Mucosa of gallbladder (tissue), 1 donor: ENCODE measurements at places on chromosomes 16 and 17. TPM values are rescaled to one million over a fixed set of nuclear protein-coding genes. Genes with fewer than 3 reads are reported as not detected.

The PRDM7 gene
- total RNA-seq = not detected

The KCNH6 gene
- total RNA-seq = not detected

The CTRB2 gene
- total RNA-seq = 26.7 TPM

DNA sequence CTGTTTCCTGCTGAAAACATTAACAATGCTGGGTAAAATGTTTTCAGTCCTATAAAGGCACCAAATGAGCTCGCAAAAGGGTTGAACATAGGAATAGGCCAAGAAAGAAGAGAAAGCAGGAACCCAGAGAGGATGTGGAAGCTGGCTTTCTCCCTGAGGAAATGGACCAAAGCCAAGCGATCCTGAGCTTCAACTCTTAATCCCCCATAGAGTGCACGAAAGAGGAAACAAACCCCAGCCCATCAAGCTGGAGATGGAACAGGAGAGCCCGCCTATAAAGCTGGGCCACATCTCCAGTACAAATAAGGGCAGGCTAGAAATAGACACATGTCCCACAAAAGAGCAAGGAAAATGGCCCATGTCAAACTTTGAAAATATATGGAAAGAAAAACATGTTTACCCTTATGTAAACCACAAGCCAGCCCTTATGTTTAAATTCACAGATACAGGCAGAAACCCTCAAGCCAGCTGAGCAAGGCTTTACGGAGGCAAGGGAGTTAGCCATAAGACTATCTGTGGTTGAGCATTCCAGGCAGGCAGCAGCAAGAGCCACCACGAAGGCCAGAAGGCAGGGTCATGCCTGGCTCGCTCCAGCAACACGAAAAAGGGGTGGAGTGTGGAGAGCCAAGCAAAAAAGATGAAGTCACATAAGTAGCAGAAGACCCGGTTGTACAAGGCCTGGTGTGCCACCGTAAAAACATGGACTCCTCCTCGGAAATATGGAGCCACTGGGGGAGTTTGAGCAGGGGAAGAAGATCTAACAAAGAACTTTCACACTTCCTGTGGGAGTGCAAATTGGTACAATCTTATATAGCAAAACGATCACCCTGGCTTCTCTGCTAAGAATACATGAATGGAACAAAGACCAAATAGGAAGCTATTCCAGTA lies 27.8 kb downstream of the COPRS start:
- no peak for DNase-seq

DNA sequence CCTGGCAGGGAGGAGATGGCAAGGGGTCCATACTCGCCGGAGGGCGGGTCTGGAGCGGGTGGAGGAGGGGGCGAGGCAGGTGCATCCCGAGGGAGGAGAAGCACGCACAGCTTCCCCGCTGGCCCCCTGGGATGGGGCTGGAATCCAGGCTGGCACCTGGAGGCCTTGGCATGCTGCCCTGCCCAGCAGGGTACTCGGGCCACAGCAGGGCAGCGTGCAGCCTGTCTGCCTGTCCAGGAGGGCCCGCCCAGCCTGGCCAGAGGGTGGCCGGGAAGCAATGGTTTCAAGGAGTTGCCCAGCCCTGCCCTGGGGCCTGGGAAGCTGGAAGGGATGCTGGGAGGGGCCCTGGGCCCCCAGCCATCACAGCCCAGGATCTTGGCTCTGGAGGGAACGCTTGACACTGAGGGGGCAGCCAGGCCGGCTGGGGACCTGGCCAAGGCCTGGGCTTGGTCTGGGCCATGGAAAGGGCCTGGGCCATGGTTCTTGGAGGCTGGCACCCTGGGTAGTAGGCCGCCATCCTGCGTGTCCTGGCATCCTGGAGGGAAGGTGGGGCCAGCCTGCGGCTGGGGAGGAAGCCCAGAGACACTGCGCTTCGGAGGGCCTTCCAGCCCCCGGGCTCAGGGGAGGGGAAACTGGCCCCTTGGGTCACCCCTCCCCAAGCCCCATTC lies 1.1 kb downstream of the GLIS2 start:
- DNase-seq = no peak

- no peak for DNase-seq
Observed at GRCh38 chr17:37273409-37274051, 102.3 kb upstream of the C17orf78 start.

DNA sequence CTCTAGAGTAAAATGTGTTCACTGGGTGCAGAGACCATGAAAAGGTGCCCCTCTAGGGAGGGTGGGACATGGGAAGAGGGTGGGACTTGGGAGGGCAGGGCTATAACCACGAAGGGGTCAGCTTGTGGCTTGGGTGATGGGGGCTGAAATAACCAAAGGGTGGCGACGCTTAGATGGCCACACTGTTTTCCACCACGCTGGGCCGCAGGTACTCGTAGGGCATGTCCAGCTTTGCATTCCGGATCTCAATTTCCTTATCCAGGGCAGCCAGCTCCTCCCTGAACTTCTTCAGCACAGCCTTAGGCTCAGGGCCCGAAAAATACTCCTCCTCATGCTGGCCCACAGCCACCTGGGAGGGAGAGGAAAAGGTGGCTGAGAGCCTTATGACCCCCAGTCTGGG lies 10.0 kb downstream of the ALOX15 start:
- no peak for DNase-seq

DNA sequence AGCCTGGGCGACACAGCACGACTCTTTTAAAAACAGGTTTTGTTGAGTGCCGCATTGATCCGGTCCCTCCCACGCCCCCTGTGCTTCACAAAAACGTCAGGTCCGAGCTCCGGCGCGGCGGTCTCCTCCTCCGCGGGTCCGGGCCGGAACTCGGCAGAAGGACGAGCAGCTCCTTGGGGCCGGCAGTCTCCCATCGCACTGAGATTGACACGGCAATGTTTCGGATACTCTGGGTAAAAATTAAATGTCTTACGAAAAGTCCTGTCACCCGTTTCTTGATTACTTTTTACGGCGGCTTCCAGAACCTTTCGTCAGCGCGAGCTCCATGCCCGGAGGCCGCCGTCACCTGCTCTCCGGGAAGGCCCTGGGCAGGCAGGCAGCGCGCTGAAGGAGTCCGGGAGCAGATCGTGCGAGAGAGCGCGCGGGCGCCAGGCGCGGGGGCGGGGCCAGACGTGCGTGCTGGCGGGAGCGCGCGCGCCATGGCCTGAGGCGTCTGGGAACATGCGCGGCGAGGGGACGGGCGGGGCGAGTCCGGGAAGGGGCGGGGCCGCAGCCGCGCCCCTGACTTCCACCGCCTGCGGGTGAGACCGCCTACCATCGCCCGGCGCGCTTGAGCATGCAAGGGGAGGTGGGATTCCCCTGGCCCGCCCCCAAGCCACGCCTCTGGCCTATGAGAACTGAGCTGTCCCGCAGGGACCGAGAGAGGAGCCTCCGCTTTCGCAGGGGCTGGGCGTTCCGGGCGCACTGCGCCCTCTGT lies 11.7 kb upstream of the SRL start:
- peak; percentile 100 for DNase-seq

DNA sequence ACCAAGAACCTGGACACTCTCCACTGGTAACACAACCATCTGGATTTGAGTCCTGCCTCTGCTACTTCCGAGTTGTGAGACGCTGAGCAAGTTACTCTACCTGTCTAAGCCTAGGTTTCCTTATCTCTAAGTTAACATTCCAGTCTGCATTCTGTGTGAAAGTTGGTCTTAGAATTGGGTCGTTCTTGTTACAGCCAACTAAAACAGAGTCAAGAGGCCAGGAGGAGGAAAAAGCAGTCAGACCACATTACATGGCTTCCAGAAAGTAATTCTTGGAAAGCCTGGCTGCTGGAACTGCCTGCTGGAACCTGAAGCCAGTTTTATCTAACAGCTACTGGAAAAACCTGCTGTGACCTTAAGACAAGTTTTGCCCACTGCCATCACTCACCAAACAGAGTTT lies 38.4 kb upstream of the XYLT1 start:
- no peak for DNase-seq

DNA sequence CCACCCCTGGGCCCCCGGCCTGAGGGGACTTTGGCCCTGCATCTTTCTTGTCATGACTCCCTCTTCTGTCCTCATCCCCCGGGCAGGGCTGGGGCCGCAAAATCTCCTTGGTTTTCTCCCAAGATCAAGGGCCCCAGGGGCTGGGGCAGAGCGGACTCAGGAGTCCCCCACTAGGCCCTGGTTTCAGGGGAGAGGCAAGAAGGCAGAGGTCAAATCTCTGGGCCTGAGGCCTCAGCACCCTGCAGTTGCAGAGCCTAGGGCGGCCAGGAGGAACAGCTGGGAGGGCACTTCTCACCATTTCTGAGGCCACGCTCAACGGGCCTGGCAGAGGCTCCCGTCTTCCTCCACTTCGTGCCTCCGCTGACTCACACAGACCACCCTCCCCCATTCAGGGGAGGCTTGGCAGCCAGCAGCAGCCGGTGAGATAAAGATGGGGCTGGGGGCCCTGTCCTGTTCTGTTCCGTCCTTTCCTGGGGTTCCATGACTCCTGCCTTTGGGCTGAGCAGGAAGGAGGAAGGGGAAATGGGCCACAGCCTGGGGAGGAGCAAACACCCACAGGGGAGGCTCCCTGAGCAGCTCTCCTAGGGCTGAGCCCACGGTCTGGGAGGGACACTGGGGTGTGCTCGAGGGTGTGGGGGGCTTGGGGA lies 12.4 kb downstream of the ZSCAN10 start:
- DNase-seq = no peak

DNA sequence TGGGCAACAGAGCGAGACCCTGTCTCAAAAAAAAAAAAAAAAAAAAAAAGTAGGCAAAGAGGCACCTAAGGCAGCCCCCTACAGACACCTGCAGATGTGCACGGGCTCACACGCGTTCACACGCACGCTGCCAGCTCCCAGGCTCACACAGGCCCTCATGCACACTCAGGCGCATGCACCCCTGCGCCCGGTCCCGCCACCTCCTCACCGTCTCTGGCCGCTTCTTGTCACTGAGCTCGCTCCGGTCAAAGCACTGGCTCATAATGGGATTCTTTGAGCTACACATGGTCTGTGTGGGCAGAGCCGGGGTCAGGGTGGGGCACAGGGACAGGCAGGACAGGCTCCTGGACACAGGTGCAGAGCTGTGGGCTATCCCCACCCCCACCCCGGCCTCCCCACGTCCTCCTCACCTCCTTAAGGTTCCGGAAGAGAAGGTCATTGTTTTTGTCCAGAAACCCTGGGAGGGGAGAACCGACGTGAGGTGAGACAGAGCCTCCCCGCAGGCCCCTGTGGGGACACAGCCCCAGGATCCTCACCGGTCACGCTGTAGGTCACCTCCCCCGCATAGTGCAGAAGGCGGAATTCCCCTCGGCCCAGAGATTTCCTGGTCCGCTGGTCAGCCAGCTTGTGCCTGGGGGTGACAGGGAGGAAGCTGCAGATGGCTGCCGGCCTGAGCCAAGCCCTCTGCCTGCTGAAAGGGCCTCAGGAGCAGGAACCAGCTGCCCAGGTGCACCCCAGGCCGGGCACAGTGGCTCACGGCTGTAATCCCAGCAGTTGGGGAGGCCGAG lies 17.9 kb downstream of the MYO1C start:
- no peak for DNase-seq

DNA sequence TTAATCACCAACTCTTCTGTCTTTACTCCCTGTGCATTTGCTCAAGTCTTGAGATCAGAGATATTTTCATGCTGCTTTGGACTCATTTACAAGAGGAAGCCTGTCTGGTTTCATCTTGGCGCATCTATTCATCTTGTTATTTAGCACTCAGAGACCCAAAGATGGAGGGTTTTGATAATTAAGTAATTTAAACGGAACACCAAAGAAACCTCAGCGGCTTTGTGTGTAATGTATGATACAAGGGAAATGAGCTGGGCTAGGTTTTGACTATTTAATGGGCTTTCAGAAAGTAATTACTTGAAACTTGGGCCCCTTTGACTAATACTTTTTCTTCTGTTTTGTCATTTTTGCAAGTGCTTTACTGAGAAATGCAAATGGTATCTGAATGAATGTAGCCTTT lies 66.2 kb upstream of the CACNG3 start:
- DNase-seq = no peak

DNA sequence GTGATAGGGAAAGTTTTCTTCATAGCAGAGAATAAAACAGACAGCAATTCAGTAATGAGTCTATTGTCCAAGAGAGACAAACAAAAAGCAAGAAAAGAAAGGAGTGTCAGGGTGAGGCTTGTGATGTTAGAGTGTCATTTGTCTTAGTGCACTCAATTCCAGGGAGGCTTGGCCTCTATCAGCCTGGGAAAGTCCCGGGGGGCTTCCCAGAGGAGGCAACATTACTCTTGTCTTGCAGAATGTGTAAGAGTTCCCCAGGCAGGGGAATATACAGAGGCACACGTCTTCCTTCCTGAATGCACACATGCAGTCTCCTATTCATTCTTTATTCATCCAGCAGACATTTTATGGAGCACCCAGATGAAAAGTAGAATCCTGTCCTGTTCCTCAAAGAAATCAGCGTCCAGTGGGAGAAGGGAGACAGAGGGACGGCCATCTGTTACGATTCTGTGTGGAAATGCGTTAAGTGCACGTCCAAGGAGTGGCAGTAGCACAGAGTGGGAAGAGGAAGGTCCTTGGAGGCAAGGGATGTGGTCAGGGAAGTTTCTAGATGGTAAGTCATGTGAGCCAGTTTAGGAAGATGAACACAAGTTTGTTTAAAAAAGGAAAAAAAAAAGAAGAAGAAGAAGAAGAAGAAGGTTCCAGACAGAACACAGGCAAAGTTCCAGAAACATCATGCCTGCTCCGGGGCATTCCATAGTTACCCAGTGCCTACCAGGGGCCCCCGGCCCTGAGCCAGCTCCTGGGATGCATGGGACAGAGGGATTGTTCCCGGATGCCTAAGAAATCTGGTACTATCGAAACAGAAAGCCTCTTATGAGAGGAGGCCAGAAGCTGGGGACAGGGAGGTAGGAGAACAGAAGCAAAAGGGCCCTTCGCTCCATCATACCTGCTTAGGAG lies 21.1 kb downstream of the CACNG4 start:
- no peak for DNase-seq

DNA sequence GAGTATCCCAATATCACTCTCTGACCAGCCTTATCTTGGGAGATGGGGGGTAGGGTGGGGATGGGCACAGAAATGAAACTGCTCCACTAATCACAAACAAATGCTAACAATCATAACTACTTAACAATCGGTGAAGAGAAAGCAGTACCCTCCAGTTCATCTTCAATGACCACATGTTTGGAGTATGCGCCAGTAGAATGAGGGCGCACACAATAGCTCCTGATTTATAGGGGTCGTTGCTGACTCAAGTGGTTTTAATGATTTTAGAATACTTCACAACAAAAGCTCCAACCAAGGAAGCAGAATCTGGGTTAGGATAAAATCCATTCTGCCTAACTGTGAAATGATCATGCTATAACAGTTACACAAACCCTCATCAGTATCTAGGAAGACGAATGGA lies 184.4 kb downstream of the AATF start:
- DNase-seq = no peak

- no peak for DNase-seq
Observed at GRCh38 chr17:64129515-64129764, 504 bp downstream of the ERN1 start.

DNA sequence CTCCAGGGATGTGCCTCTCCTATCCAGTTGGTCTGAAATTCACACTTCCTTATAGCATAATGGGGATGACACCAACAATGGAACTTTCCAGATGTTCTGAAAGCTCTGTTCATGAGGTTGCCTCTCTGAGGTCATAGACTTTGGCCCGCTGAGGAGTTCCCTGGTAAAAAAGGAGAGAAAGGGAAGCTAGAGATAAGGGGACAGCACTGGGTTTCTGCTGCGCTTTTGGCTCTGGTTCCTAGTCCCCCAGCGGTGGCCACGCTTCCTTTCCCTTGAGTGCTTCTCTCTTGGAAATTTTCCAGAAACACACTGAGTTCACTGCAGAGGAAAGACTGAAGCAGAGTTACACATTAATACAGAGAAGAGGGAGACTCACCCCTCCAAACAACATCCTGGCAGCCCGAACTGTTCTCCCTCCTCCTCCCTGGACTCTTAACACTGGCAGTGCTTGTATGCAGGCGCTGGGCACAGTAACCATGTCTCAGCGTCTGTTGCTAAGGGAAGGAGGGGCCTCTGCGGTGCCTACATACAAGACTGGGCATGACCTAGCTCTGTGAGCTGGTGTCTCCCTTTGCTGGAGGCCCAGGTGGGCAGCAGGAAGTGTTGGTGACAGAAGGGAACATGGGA lies at the start of gene DNAH3:
Gene DNAH3, minus strand, starts transcription at position 472 of the 627 bp plus-strand sequence. CDS start 527 bp downstream, outside the sequence.
- no peak for DNase-seq
